ENCODE measurements at places on chromosomes 5 and 9. TPM values are rescaled to one million over a fixed set of nuclear protein-coding genes. Genes with fewer than 3 reads are reported as not detected.

The NOTCH1 gene
- polyA plus RNA-seq: 5.1 TPM

The ST8SIA4 gene
- 17.5 TPM for polyA plus RNA-seq

The ANKRD34B gene
- polyA plus RNA-seq: not detected

The VCAN gene
- polyA plus RNA-seq: not detected

The F2R gene
- polyA plus RNA-seq: 46.5 TPM

The SLC34A1 gene
- polyA plus RNA-seq: 0.17 TPM

The CEP78 gene
- polyA plus RNA-seq: 29.4 TPM

The LCN9 gene
- polyA plus RNA-seq: not detected

The PTPA gene
- polyA plus RNA-seq: 15.6 TPM

The ADAMTSL2 gene
- polyA plus RNA-seq: not detected

DNA sequence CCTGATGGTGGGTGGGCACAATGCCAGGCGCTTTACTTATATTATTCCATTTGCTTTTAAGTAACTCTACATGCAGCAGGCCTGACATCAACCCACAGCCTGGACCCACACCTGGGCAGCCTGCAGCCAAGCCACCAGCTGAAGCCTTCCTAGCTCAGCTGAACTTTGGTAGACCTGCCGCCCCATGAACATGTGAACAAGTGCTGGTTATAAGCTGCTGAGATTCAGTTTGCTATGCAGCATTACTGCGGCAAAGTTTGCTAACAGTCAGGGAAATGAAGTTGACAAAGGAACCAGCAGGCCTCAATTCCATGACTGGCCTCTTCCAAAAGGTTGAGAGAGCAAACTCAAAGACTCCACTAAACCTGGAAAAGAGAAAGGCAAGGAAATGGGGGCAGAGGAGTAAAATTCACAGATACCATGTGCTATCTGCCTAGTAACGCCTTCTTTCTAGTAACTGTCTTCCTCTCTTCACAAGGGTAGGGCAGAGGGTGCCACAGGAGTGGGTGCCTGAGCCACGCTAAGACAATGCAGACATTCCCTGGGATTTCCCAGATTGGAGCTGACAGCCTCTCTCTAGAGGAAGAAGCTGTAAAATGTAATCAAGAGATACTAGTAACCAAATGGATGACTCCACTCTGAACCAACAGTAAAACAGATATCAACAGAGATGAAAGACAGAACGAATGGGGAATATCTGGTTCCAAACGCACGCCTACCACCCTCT lies 2.9 kb downstream of the BOD1 start:
- DNase-seq: no peak

DNA sequence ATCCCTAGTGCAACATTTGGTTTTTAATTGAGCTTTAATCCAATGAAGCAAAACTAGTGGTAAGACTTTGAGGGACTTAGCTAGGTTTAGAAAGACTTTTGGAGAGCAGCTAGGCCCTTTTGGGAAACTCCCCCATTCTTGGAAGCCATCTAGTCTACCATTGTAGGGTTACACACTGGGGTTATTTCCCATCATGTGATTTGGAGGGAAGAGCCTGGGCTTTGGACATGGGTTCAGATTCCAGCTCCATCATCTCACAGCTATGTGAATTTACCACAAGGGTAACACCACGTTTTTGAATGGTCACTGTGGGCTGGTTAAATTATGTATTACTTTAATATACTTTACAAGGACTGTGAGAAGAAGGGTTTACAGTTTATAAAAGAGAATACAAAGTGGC lies 18.3 kb upstream of the TNFSF15 start:
- DNase-seq: no peak

DNA sequence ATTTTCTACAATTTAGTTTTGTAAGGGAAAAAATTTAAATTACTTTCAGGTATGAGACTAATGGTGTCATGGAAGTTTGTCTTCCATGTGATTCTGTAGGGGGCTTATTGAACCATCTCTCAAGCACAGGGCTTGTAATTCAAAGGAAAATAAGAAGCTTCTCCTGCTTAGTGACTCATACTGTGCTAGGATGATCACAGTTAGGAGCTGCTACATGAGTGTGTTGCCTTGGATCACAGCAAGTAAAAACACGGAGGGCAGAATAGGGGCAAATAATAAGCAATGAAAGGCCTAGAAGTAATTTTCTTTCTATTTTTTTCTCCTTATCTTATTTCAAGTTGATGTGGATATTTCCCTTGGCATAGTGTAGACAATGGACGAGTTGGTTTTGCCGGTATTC lies 28.9 kb downstream of the TMEM167A start:
- no peak for DNase-seq

DNA sequence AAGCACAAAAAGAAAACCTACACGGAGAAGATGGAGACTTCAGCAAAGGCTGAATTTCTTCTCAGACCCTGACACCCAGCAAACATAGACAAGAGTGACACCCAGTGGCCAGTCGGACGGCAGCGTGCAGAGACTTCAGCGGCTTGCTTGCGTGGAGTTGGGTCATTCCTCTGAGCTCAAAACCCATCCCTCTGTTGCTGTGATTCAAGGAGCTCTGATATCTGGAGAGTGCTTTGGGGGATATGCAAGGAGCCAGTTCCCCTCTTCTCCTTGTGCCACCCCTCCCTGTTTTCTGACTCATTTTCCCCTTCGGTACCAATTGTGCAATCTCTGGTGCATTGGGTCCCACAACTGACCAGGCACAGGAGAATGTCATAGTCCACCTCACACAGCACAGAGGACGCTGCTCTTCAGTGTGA lies 27.5 kb downstream of the SH3TC2 start:
- peak; percentile 49 for DNase-seq

- peak; percentile 13 for DNase-seq
Observed at GRCh38 chr5:36240779-36241630, 720 bp downstream of the NADK2 start.

DNA sequence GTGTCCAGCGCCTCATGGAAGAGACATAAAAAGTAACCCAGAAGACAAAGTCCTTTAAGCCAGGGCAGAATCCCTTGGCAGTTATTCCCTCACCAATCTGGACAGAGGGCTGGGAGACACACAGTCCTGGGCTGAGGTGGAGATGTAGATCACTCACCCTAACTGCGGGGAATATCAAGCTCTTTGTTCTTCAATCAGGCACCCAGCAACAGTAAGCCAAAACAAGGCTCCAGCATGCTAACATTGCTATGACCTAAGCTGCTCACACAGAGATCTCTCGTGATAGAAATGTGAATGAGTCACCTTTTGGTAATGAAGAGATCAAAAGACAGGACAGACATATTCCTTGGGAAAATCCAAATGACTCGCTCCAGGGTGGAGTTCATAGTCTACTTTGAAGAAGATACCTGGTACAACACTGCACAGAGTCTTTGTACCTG lies 101.3 kb downstream of the FBN2 start:
- no peak for DNase-seq

DNA sequence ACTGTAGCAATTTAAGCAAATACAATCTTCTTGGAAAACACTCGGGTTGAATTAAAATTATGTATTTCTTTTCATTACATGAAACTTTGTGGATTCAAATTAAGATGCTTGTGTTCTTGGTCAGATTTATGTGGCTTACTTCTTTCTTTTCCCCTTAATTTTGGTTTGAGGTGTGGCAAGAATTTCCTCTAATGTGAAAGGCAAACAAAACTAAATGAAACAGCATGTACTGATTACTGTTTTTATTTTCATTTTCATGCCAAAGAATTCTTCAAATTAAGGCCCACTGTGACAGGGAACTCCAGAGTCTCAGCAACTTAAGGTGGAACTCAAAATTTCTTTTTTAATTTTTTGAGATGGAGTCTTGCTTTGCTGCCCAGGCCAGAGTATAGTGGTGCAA lies at the start of gene OMD:
Gene OMD (minus strand): TSS at position 132 of the 400 bp plus-strand sequence. CDS start 6,913 bp downstream, outside the sequence.
- DNase-seq: no peak

DNA sequence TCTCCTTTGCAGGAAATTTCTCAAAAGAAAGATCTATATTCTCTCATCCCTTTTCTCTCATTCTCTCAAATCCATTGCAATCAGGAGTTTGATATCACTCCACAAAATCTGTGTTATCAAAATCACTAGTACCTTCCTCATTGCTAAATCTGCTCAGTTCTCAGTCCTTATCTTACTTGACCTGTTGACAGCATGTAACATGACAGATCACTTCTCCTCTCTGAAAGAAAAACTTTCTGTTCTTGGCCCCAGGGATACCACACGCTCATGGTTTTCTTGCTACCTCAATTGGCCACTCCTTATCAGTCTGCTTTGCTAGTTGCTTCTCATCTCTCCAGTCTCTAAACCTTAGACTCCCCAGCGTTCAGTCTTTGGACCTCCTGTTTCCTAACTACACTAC lies 22.1 kb downstream of the SRP19 start:
- no peak for DNase-seq

GRCh38 chr5:6370580-6370979 lies 7.8 kb downstream of the MED10 start:
- no peak for DNase-seq

DNA sequence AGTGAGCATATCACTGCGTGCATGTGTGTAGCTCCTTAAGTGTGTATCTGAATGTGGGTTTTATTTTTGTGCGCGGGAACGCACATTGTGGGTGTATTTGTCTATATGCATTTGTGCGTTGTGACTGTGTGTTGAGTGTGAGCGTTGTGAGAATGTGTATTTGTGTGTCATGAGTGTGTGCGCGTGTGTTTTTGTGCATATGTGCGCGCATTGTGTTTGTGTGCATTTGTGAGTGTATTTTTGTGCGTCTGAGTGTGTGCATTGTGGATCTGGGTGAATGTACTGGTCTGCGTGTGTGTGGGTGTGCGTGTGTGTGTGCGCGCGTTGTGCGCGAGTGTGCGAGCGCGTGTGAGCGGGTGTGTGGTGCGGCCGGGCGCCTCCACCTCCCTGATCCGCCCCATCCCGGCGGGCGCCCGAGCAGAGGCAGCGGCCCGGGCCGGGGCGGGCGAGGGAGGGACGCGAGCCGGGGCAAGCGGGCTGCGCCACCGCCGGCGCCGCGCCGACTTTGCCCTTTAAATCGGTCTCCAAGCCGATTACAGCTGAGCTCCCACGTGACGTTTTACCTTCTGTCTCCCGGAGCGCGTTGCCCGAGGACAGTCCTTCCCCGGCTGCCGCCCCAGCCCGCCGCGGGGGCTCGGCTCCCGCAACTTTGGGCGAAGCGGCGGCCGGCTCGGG lies at the start of gene RASGRF2:
Gene RASGRF2 (plus strand): TSS at position 596 of the 675 bp plus-strand sequence. CDS start 376 bp downstream, outside the sequence.
- peak; percentile 46 for DNase-seq

- DNase-seq: no peak
Observed at GRCh38 chr5:926417-927171, 33.9 kb downstream of the TRIP13 start.

DNA sequence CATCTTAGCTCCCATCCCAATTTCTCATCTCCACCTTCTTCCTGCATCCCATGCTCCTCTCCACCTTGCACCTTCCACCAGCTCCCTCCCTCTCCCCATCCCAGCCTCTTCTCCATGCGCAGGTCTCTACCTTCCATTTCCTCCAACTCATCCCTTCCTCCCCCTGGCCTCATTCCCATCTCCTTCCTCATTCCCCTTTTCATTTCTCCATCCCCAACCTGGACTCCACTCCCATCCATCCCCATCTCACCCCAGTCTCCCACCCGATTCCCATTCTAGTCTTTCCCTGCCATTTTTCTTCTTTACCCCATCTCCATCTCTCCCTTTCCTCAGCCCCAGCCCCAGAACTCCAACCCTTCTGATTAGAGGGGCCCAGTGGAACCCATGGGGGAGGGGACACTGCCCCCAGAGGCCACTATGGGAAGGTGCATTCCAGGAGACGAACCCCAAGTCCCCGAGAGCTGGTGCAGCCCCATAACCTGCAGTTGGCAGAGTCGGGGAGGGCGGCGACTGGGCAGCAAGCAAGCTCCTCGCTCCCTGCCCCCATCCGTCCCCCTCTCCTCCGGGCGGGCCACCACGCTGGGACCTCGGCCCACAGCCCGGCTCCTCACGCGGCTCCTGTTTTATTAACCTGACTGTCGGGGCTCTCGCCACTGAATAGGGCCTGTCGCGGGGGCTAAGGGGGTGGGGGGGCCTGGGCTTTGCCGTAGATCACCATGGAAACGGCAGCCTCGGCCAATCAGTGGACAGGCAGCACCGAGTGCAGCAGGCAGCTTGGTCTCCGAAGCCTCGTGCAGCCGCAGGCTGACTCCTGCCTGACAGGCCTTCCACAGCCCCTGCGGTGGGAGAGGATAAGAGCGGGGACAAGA lies 66.7 kb downstream of the PCDH1 start:
- DNase-seq: peak; percentile 2

DNA sequence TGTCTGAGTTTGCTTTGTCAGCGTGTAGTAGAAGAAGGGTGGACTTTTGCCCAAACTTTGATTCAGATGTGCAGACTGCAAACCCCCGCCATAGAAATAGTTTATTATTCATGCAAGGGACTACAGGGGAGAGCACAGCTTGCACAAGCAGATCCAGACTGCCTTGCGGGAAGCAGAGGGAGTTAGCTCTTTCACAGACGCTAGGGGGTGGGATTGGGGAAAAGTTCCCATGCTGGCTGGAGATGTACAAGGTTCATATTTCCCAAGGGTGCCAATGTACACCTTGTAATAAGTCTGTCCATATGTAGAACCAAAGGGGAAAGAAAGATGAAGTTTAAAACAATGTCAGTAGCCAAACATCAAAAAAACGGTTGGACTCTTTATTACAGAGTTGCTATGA lies 749.7 kb upstream of the COX7C start:
- DNase-seq: no peak

- no peak for DNase-seq
Observed at GRCh38 chr5:130964231-130965202, 200.5 kb downstream of the HINT1 start.

DNA sequence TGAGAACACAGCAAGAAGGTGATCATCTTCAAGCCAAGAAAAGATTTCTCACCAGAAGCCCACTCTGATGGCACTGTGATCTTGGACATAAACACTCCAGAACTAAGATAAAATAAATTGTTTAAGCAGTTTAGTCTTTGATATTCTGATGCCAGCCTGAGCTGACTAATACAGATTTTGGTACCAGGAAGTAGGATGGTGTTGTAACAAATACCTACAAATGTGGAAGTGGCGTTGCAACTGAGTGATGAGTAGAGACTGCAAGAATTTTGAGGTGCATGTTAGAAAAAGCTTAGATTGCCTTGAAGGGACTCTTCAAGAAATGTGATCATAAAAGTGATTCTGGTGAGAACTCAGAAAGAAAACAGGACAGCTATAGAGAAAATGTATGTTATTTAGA lies 592.4 kb upstream of the DAB2 start:
- DNase-seq: no peak

DNA sequence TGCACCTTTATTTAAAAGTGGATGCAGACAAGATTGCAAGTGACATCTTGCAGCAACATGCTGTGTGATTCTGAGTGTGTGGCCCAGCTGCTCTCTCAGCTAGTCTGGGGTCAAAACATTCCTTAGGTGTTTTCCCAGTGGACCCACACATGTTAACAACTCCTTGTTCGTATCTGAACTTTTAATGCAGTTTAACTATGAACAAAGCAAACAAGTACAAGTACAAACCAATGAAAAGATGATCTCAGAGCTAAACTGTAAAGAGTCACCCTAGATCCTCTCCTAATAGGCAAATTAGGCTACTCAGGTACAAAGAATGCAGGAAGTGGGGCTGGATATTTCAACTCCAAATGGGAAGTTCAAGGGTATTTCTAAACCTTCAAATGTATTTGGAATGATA lies 108.4 kb downstream of the ENTREP1 start:
- no peak for DNase-seq
